Hematopoietic multipotent progenitor cell treated with erythropoietin and hydrocortisone succinate and interleukin-3 and kit ligand, for 17 days (in vitro differentiated cells): ENCODE measurements at places on chromosomes 3 and 15.

DNA sequence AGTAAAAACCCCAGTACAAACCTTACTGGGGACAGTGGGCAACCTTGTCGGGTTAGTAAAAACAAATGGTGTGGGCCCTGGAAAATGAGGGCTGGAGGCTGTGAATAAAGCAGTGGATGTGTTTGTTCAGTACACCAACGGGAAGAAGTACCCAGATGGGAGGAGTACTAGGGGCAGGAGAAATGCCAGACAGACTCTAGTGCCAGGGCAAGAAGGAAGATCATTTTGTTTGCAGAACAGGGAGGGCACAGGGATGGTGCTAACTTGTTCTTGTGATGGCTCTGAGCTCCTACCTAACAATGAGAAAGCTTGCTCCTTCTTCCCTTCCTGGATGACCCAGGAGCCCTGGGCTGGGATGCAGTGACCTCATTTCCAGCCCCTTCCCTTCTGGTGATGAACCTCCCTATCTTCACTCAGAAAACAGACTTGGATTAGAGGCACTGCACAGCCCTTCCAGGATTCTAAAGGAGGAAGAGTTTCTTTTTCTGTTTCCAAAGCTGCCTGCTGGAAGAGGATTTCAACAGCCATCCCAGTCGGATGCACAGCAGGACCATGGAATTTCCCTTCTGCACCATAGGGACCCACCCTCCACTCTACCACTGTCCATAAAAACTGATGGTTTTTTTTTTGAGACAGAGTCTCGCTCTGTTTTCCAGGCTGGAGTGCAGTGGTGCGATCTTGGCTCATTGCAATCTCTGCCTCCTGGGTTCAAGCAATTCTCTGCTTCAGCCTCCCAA is 6.1 kb downstream of the RASSF1 start:
- no peak for DNase-seq

- DNase-seq = no peak
Observed at GRCh38 chr15:38524156-38524555, 40.5 kb downstream of the RASGRP1 start.

GRCh38 chr3:63864008-63864964 is 619 bp downstream of the ATXN7 start:
- peak; percentile 45 for DNase-seq

DNA sequence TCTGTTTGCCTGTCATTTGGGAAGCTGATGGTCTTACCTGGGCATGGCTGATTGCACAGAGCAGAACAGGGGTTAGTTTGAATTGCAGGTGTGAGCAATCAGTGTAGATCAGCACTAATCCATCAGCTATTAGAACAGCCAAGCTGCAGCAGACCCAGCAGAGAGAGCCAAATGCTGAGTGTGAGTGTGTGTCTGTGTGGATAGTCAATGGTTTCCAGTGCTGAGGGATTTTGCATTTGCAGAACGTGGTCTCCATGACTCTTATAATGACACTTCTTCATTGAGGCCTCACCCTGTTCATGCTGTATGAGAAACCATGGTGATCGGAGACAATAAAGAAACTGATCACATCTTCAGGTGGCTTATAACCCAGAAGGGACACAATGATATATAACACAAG is 312.1 kb downstream of the SOX2 start:
- DNase-seq = no peak

DNA sequence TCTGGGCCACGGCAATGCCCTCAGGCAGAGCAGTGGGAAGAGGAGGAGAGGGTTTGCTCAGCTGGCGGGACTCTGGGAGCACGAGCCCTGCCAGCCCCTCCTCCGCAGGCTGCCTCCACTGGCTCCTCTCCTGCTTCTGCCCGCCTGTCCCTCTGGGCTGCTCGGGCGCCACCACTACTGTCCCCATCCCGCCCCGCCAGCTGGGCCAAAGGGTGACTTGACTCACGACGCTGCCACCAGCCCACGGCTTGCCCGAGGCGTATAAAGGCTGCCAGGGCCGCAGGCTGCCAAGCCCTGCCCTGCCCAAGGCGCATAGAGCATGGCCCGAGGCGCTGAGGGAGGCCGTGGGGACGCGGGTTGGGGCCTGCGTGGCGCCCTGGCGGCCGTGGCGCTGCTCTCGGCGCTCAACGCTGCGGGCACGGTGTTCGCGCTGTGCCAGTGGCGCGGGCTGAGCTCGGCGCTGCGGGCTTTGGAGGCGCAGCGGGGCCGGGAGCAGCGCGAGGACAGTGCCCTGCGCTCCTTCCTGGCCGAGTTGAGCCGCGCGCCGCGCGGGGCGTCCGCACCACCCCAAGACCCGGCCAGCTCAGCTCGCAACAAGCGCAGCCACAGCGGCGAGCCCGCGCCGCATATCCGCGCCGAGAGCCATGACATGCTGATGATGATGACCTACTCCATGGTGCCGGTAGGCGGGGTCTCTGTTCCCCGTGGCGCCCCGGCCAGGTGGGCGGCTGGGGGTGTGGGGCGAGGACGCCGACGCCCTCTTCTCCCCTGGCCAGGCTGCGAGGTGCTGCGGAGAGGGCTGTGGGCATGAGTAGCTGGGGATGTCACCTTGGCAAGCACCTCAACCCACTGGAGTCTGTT is at the start of gene GLDN:
Gene GLDN (plus strand): TSS at position 290 of the 861 bp plus-strand sequence. CDS start 30 bp downstream, at position 320.
- DNase-seq = no peak

GRCh38 chr3:116445311-116445841 is at the start of gene LSAMP:
Gene LSAMP (minus strand): TSS chr3:116445487.
- DNase-seq = no peak

- DNase-seq = no peak
Observed at GRCh38 chr3:186100398-186100797, 8.5 kb downstream of the ETV5 start.

- no peak for DNase-seq
Observed at GRCh38 chr15:20106026-20106425, 435.6 kb downstream of the GOLGA6L6 start.

- DNase-seq = no peak
Observed at GRCh38 chr3:22685597-22685996, 517.5 kb upstream of the UBE2E2 start.
